ENCODE measurements at places on chromosomes 5 and 9.

DNA sequence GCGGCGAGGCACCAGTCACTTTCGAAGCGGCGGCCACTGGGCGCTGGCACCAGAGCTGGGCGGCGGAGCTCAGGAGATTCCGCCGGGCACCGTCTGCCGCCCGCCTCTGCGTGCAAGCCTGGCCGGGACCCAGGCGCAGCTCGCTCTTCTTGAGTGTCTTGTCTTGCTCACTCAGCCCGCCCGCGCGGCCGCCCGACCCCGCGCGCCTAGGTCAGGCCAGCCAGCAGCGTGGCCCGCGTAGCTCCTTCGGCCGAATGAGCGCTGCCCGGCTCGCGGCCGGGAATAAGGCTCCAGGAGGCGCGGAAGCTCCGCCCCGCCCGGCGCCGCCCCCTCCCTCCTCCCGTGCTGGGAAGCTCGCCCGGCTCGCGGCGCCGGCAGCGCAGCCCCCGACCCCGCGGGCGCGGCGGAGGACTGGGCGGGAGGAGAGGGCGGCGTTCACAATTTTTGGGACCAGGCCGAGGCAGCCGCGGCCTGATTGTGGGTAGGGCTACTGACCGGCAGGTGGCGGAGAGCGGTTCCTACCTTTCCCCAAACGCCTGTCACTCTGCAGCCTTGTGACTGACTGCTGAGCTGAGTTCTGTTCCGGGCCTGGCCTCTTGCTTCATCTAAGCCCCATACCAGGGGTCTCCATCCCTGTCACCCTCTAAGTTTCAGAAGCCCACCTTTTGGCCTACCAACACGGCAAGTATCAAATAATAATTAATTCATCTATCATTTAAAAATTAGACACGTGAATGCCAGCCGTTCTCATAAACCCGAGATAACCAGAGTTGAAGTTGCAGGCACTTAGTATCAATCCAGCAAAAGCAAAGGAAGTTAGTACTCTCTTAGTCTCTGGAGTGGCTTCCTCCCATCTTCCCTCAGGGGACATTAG is at the start of gene HBEGF:
TSS of gene HBEGF (minus strand) at position 256 of the 874 bp plus-strand sequence. CDS start 275 bp downstream, outside the sequence.
- DNase-seq, result peak; percentile 77

DNA sequence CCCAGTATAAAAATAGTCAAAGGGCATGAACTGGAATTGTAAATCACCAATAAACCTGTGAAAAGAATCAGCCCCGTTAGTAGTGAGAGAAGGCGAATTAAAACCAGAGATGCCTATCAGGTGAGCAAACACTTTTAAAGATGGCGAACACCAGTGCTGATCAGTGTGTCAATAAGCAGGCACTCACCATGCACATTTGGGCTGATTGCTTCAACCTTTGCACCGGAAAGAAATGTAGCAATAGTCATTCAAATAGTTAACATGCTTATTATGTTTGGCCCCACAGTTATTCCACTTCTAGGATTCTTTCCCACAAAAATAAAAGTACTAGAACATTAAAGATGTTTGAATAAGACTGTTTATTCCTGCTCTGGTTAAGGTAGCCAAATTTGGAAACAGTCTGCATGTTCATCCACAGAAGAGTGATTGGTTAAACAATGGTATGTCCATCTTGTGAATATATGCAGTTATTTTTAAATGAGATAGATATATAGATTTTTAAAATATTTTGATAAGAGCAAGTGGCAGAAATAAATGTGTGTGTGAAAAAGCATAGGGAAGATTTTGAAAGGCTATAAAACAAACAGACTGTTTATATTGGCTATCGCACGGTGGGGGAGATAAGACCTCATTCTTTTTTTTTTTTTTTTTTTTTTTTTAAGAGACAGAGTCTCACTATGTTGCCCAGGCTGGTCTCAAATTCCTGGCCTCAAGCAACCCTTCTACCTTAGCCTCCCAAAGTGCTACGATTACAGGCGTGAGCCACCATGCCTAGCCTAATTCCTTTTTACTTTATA is 112.2 kb downstream of the PIP5K1B start:
- DNase-seq, result no peak

DNA sequence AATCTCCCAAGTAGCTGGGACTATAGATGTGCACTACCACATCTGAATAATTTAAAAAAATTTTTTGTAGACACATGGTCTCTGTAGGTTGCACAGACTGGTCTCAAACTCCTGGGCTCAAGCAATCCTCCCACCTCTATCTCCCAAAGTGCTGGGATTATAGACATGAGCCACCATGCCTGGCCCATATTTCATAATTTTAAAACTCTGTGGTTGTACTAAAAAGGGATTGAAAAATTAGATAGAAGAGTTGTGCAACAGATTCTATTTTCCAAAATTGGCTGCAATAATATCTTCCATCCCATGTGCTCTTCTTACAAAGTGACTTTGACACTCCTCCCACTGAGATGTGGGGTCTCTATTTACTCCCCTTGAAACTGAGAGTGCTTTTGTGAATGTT is 7.6 kb upstream of the UHRF2 start:
- DNase-seq, result no peak

DNA sequence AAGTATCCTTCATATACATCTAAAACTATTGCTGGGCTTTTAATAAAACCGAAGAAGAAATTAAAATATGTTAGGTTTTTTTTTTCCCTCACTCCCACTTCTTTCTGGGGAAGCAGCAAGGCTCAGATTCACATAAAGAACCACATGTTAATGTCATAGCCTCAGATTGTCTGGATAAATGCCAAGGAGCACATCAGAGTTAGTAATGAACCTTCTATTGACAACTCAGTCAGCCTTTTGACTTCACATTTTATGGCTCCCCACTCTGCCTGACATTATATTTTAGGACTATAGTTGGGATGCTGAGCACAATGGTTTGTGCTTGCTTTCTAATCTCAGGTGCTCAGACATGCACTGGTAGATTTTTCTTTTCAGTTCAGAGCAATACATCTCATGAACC is 21.8 kb downstream of the DMAC1 start:
- no peak for DNase-seq

DNA sequence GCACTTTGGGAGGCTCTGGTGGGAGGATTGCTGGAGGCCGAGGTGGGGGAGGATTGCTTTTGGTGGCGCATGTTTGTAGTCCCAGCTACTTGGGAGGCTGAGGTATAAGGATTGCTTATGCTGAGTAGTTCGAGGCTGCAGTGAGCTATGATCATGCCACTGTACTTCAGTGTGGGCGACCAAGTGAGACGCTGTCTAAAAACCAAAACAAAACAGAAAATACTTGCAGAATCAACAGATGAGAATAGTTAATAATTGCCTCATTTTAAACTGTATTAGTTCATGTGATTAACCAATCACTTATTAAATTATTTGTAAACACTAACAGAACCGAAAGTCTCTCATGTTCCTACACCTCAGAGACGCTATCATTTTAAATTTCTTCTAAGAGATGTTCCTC is 118.1 kb downstream of the CCDC171 start:
- DNase-seq, result no peak

DNA sequence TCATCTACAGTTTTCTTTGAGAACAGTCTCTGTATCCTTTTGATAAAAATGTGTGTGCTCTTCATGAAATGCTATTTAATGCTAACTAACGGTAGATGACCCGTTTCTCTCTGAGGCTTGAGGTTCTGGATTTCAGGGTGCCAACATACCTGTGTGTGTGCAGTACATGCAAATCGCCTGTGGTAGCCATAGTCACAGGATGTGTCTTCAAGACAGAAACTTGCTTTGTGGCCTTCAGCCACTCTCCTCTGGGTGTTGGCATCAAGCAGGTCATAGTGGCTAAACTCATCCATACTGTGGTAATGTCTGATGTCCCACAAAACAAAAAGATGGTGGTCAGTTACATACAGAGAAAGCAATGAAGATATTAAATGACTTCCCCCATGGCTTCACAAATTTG is 4.2 kb downstream of the LOX start:
- no peak for DNase-seq

DNA sequence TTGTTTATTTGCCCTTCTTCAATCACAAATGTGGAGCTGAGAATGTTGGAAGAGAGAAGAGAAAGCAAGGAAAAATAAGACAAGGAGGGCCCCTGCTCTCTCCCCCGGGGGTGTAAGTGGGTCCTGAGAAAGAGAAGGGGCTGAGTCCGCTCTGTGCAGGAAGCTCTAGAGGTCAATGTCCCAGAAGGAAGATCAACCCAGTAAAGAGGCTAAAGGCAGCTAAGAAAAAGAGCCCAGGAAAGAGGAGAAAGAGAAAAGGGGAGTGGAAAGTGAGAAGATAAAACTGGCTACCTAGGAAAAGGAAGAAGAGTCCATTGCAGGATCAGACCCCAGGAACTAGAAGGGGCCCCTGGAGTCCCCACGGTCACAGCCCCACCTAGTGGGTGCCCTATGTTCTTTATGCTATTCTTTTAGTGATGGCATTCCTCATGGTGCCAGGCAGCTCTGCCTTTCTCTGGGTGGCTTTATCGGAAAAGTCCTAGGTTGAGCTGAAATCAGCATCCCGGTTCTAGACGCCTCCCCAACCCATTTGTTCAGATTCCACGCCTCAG is 583.4 kb downstream of the ACTL7B start:
- DNase-seq, result no peak

DNA sequence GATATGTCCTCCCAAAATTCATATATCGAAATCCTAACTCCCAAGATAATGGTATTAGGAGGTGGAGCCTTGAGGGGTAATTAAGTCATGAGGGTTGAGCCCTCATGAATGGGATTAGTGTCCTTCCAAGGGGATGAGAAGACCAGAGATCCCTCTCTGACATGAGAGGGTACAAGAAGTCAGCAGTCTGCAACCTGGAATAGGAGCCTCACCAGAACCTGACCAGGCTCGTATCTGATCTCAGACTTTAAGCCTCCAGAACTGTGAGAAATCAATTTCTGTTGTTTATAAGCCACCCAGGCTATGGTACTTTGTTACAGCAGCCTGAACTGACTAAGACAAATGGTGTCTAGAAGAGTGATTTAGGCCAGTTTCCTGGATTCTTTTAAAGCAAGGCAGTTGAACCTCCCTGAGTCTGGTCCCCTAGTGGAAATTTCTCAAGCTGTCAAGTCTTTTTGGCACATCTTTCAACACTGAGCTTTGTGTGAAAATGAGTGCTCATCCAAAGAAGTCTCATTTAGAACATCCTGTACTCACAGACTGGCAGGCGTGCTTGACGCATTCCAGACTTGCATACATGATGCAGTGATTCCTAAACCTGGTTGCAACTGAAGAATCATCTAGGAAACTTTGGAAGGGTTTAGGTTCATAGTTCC is 254.8 kb upstream of the PPP1R2B start:
- no peak for DNase-seq

DNA sequence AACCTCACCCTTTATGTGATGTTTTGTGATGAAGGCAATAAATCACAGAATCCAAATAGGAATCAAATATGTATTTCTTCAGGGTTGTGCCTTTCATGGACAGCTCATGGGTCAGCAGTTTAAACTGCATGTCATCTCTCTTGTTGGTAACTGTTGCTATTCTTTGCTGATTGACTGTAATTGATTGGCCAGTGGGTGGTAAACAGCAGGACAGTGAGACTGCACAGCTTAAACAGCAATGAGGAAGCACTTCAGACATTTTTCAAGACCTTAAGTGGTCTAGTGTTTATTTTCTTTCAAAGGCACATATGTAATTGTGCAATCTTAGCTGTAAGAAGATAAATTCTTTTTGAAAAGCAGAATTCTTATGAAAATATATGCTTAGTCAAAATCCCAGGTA is 260.5 kb downstream of the COX7C start:
- DNase-seq, result no peak

DNA sequence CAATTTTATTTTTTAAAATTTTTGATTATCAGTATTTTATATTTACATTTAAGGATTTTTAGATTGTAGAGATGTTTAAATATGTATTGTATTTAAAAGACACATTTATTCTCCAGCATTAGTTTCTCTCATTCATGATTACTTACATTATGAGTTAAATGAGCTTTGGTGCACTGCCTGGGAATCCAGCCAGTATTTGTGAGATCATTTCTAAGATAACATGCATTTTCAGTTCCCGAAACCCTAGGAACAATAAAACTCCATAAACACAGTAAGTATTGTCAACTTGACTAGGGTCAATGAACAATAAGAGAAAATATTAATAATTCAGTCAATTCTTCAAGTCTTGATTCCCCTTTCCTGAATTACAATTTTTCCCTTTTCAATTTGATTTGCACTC is 403.3 kb downstream of the PLK2 start:
- DNase-seq, result no peak

GRCh38 chr9:131776473-131776872 is 36.6 kb upstream of the RAPGEF1 start:
- no peak for DNase-seq

DNA sequence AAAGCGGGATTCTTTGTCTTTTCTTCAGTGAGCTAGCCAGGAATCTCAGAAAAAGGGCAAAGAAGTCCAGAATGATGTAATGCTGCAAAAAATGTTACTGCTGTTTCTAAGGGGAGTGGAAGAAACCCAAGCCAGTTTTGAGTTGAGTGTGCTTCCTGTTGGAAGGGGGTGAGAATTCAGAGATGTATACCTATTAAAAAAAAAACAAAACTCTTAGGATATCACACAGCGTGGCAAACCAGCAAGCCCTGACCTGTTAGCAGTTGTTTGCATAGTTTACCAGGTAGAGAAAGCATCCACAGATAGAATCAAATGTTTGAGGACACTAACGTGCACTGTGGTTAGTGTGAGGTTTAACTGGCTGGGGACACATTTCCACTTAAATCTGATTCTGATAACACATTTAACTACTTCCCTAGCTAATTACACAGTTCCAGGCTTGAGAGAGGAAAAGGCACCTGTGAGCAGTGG is 11.4 kb downstream of the BASP1 start:
- DNase-seq, result no peak

GRCh38 chr5:73948720-73949119 is 322.7 kb downstream of the ARHGEF28 start:
- DNase-seq, result no peak

- DNase-seq, result no peak
These were observed 10.4 kb upstream of the CMBL start for GRCh38 chr5:10317825-10318682.
